Hematopoietic multipotent progenitor cell treated with erythropoietin and hydrocortisone succinate and interleukin-3 and kit ligand, for 8 days (in vitro differentiated cells): ENCODE measurements at places on chromosomes 13 and 19.

GRCh38 chr13:64300239-64300638 is 2884.6 kb upstream of the PCDH20 start:
- no peak for DNase-seq

- DNase-seq = no peak
Measured at GRCh38 chr19:40778706-40779284, 748 bp downstream of the RAB4B start.

- no peak for DNase-seq
Measured at GRCh38 chr13:44364345-44365000, 9.2 kb upstream of the SERP2 start.

GRCh38 chr13:27132538-27132937 is 39.1 kb downstream of the USP12 start:
- no peak for DNase-seq

GRCh38 chr13:41387576-41387975 is 69.8 kb upstream of the RGCC start:
- DNase-seq = peak; percentile 23

- no peak for DNase-seq
Measured at GRCh38 chr19:16343156-16343555, 18.5 kb downstream of the KLF2 start.

DNA sequence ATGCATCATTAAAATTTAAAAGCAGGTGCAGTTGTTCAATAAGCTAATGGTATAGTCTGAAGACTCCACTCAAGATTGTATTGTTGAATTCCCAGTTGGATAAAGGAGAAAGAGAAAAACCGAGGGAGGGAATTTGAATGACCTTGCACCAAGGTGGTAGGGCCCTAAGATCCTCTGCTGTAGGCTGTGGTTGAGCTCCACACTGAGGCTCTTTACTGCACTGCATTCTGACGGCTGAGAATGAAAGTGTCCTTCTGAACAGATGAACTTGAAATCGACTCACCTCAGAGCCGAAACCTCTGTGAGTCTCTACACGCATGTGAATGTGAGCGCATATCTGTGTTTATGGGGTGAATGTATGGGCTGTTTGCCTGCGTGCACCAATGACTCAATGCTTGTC is 388.9 kb upstream of the DACH1 start:
- no peak for DNase-seq

GRCh38 chr13:93670866-93671265 is 444.3 kb downstream of the GPC6 start:
- DNase-seq = no peak
